ENCODE measurements at places on chromosomes 4 and X.

DNA sequence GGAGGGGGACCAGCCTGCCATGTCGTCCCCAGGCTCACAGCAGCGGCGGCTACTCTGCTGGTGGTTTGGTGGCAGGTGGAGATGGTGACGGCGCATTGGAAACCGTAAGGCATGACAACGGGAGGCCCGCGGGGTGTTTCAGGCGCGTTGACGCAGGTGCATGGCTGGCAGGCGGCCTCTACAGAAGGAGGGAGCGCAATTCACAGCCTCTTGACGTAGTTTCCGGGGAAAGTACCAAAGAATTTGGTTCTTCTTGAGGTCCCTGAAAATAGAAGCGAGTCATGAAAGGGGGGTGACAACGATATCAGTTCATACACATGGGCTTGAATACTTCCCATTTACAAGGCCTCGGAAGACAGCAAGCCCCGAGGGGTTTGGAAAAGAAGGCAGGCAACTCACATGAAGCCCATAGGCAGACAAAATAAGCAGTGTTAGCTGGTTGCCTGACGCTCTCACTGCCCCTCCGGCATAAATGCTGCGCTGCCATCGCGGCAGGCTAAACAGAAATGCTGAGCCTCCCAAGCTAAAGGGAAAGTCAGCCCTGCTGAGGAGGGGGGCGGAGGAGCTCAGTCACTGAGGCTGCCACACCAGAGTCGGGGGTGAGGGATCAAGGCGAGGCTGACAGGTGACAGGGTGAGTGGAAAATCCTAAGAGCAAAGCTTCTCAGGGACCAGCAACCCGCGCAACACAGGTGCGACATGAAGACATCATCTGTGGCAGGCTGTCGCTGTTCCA is 52.3 kb upstream of the PDLIM3 start:
- DNase-seq: no peak

GRCh38 chr4:41205130-41205529 is 9.2 kb downstream of the APBB2 start:
- DNase-seq: no peak

- DNase-seq: no peak
Observed at GRCh38 chrX:63754136-63754859, 30.7 kb downstream of the ARHGEF9 start.

GRCh38 chr4:3250956-3251690 is 2.2 kb downstream of the MSANTD1 start:
- no peak for DNase-seq

DNA sequence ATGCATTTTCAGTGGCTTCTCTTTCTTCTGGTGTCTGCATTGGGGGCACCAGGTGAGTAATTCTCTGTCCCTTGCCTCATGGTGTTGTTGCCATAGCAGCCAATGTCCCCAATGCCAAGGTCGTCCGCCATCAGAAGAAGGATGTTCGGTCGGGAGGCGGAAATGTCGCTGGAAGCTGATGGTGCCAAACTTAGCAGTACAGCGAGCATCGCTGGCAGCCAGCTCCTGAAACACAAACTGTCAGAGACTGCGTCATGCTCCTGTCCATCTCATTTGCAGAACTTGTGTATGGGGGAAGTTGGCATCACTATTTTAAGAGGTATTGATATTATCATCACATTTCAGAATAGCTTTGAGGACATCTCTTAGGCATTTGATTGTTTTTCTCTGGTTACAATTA is 29.1 kb upstream of the ARSD start:
- DNase-seq: no peak

DNA sequence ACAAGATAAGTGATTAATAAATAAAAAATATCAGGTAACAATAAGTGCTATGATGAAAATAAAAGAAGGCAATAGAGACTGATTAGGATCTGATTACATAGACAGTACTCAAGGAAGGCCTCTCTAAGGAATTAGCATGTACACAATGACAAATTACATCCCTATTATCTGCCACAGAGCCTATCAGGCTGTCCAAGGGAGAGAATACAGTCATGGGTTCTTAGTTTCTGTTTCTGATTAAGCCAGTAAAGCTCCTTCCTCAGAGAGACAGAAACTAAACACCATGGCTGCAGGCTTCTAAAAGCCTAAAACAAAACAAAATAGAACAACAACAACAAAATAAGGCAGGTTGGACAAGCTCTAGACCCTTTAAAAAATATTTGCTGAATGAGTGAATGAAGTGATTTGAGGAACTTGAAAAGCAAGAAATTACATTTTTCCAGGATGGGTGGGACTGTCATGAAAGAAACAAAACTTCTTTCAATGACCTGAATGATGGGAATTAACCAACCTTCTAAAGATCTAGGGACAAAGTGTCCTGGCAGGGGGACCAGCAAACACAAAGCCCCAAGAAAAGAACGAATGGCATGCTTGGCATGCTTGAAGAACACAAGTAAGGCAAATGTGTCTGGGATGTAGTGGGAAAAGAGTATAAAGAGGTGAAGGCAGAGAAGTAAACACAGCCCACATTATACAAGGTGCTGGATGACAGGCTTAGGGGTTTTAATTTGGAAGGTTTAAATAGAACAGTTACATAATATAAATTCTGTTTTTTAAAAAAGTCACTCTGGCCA is 44.1 kb downstream of the NAA11 start:
- no peak for DNase-seq

DNA sequence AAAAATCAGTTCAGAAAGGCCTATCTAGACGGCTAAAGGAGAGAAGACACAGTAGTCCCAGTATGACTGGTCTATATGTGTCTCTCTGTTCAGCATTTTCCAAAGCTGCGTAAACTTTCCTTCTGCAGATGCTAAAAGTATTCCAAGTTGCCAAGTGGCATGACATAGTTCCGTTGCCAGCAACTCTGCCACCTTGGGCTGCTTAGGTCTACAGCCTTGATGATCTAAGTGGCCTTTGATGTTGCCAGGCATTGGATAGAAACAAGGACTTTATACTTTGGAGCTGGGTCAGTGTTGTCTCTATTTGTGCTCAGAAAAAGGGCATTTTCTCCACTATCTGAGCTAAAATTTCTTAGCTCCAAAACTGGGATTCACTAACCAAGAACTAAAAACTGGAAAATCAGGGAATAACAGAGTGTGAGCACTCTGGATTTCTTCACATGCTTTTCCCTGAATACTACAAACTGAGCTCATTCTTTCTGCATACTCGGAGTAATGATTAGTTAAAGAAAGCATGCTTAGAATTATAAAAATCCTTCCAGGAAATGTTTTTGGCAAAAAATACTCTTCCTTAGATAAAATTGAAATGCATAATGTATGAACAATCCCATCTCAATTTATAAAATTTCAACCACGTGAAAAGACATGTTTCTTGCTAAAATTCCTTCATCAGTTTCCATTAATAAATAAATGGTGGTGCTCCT is 191.4 kb downstream of the ADAMTS3 start:
- DNase-seq: no peak

DNA sequence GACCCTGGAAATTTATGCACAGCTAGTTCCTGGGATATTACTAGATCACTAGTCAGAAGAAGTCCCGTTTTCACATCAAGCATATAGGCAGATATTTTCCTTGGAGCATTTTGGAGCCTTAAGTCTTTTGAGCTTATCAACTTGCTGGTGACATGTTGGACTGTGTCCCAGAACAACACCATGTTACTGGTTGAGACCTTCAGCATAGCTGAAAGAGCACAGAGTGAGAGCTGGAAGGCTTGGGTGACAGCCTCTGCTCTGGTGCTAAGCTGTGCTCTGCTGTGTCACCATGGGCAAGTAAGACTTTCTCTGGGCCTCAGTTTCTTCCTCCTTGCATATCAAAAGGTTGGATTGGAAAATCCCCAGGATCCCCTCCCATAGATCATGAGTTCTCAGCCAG is 116.6 kb upstream of the FRMPD4 start:
- no peak for DNase-seq

DNA sequence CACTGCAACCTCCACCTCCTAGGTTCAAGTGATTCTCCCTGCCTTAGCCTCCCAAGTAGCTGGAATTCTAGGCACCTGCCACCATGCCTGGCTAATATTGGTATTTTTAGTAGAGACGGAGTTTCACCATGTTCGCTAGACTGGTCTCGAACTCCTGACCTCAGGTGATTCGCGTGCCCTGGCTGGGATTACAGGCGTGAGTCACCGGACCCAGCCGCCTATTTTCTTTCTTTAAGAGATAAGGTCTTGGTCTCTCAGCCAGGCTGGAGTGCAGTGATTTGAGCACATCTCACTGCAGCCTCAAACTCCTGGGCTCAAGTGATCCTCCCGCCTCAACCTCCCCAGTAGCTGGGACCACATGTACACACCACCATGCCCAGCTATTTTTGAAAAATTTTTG is 166.5 kb downstream of the DHRSX start:
- DNase-seq: no peak
